Activated CD8-positive, alpha-beta memory T cell treated with anti-CD3 and anti-CD28 coated beads, Interleukin-2, amount 10 ng/mL, durations not matched to agents 7 days and 5 days (primary cell): ENCODE measurements at places on chromosomes 2 and 18.

DNA sequence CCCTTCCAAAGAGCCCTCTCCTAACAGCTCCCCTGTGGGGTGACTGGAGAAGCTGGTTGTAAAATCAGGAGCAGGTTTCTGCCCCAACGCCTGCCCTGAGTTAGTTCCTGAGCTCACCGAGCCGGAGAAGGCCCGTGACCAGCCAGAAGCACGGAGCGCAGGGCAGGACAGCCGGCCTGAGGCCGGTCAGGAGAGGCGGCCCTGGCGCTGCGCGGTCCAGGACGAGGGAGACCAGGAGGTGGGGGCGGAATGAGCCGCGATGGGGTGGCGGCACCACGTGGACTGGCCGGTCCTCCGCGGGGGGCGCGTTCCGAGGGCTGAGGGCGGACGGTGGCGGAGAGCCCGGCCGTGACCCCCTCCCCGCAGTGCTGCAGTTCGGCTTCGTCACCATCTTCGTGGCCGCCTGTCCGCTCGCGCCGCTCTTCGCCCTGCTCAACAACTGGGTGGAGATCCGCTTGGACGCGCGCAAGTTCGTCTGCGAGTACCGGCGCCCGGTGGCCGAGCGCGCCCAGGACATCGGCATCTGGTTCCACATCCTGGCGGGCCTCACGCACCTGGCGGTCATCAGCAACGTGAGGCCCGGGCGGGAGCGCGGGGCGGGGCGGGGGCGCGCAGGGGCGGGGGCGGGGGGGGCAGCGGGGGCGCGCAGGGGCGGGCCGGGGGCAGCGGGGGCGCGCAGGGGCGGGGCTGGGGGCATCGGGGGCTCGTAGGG, 29.0 kb downstream of the ANO7 start:
- no peak for DNase-seq

DNA sequence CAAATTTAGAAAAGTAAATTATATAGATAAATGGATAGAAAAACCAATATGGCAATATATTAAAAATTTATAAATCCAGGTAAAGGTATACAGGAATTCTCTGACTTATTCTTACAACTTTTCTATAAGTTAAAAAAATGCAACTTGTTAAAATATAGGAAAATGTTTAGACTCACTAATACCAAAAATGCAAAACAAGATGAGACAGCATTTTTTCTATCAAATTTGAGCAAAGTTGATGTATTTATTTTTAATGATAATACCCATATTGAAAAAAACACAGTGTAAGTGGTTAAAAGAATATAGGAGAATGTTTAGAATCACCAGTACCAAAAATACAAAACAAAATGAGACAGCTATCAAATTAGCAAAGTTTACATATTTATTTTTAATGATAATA, 35.7 kb downstream of the OSGEPL1 start:
- DNase-seq, result no peak

- no peak for DNase-seq
Observed at GRCh38 chr2:195863564-195863963, 205.1 kb downstream of the DNAH7 start.

DNA sequence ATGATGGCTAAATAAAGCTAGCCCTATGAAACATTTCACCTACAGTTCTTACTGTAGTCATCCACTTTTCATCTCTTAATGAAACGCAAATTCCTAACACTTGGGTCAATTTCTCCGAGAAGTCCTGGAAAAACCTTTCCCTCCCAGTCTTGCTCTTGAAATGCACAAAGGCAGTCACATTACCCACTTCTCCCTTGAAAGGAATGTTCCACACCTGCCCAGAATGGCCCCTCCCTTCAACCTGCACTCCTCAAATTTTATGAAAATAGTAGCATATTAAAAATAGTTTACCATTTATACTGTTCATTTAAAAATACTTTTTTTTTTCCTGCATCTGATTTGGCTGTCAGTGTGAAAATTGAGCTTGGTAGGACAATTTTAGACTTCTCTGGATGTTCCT, 64.7 kb upstream of the ACAA2 start:
- no peak for DNase-seq

- no peak for DNase-seq
Observed at GRCh38 chr2:181203916-181204315, 223.5 kb downstream of the UBE2E3 start.

DNA sequence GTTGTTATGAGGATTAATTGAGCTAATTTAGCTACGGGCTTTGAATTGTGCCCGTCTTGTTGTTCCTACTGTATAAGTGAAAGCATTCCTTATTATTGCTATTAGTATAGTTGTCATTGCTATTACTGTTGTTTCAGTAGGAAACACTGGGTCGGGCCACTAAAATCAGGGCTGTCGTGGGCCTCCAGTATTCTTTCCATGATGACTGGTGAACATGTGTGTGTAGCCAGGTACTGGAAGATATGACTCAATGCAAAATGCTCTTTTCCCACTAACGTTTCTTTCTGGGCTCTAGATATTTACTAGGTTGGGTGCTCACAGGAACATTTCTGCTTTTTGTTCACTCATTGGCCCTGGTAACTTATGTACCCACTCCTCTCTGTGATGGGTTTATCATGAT, 4.9 kb downstream of the TTL start:
- DNase-seq, result no peak

- no peak for DNase-seq
Observed at GRCh38 chr2:215685238-215685990, 249.5 kb upstream of the FN1 start.

DNA sequence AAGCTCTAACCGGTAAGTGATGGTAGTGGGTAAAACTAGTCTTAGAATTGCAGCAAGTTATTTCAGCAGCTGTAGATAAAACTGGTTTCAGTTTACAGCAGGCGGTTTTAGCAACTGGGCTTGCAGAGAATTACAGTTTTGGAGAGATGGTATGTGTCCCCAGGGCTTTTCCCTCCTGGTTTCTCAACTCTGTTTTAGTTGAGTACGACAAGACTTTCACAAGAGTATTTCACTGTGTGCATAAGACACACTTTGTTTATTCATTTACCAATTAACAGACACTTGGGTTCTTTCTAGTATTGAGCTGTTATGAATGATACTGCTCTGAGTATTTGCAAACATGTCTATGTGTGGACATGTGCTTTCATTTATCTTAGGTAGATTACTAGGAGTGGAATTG, 65.6 kb upstream of the RFX8 start:
- DNase-seq, result no peak

GRCh38 chr18:21457179-21457535, 143.3 kb downstream of the ESCO1 start:
- DNase-seq, result no peak

- DNase-seq, result no peak
Observed at GRCh38 chr2:42924418-42924886, 132.1 kb upstream of the HAAO start.

GRCh38 chr18:57814555-57814954, 11.4 kb upstream of the ATP8B1 start:
- peak; percentile 1 for DNase-seq

GRCh38 chr2:193627187-193627926, 1432.6 kb upstream of the TMEFF2 start:
- DNase-seq, result no peak

GRCh38 chr2:128716299-128716721, 397.6 kb upstream of the HS6ST1 start:
- DNase-seq, result no peak

DNA sequence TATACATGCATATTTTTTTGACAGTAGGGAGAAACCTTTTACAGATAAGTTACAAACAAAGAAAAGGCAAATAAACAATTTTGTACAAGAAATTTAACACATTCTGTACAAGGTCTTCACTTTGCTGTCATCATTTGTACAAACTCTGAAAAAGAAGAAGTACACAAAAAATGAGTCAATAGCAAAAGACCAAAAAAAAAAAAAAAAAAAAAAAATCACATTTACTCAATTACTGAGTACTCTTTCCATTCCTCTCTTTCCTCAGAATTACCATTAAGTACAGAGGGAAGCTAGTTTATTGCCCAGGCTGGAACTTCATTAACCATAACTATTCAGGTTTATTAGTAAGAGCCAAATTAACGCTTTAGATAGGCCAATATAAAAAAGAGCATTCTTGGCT, 5.6 kb upstream of the STPG4 start:
- DNase-seq, result no peak

GRCh38 chr2:197297772-197298318, 12.7 kb downstream of the ANKRD44 start:
- DNase-seq, result no peak

DNA sequence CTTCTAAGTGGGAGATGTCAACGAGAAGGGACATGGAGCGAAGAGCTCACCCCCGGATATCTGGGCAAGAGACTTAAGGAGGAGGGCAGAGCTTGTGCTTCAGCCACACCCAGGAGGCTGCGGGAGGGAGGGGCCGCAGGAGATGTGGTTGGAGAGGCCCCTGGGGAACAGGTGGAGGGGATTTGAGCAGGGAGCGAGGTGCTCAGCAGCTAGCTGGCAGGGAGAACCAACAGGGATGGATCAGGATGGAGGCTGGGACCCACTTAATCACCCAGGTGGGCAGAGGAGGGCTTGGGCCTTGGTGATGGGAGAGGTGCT, 78.3 kb downstream of the MBP start:
- DNase-seq, result peak; percentile 67

- DNase-seq, result no peak
Observed at GRCh38 chr2:55838653-55839052, 84.9 kb downstream of the EFEMP1 start.

DNA sequence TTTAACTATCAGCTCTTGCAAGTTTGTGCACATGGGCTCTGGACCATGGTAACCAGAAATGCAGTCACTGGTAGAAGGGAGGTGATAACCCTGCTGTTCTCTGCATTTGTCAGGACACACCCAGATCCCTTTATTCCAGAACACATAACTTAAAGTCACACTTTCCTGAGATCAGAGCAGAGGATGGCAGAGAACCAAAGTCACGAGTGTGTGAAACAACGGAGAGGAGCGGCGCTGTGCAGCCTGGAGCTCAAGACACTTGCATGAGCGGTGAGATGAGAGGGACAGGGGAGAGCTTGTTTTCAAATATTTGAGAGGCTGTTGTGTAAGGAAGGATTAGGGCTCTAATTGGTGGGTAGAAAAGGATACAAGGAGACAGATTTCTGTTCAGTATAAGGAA, 43.3 kb upstream of the AAK1 start:
- DNase-seq, result no peak

- DNase-seq, result peak; percentile 54
Observed at GRCh38 chr18:54263904-54264336, 5.4 kb upstream of the POLI start.

- no peak for DNase-seq
Observed at GRCh38 chr2:11773747-11774525, 27.5 kb downstream of the LPIN1 start.

GRCh38 chr2:4221434-4221833, 518.1 kb downstream of the DCDC2C start:
- DNase-seq, result no peak

DNA sequence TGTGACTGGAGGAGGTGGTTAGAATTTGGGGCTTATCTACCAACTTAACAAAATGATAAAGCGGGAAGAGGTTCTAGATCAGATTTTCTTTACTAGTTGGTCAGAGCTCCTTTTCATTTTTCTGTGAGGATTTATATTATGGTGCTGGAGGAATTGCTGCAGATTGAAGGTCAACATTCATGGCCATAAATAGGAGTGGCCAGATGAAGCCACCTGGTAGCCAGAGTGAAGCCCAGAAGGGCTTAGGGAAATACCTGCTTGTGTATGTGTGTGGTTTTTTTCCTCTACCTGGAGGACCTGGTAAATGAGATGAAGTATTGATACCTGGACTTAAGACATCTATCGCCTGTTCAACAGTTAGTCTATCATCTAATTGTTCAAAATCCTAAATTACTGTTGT, 122.9 kb upstream of the MSTN start:
- no peak for DNase-seq

DNA sequence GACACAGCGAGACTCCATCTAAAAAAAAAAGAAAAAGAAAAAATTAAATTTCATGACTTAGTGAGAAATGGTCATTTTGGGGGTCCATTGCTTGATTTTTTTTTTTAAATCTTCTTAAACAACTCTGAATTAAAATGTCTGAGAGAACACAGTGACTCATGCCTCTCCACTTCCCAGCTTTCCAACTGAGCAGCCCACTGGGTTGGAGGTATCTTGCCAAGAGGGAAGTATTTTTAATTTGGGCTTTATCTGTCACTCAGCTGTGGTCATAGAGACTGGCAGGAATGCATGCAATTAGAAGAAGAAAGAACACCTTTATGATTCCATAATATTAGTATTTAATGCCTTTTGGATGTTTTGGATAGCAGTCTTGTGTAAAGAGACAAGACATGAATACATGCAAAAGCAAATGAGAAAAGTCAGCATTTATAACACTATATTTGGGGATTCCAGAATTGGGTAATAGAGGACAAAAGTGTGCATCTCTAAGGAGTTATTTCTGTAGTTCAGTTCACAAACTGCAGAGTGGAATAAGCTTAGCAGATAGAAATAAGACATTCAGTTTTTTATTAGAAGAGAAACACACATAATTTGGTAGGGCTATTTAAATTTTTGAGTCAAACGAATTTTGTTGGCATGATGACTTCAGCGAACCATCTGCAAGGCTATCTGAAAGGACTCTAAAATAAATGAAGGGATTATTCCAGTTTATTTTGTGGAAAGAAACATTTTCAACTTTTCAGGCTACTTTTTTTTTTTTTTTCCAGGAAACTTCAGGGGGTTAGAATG, 254.8 kb downstream of the TGIF1 start:
- no peak for DNase-seq

DNA sequence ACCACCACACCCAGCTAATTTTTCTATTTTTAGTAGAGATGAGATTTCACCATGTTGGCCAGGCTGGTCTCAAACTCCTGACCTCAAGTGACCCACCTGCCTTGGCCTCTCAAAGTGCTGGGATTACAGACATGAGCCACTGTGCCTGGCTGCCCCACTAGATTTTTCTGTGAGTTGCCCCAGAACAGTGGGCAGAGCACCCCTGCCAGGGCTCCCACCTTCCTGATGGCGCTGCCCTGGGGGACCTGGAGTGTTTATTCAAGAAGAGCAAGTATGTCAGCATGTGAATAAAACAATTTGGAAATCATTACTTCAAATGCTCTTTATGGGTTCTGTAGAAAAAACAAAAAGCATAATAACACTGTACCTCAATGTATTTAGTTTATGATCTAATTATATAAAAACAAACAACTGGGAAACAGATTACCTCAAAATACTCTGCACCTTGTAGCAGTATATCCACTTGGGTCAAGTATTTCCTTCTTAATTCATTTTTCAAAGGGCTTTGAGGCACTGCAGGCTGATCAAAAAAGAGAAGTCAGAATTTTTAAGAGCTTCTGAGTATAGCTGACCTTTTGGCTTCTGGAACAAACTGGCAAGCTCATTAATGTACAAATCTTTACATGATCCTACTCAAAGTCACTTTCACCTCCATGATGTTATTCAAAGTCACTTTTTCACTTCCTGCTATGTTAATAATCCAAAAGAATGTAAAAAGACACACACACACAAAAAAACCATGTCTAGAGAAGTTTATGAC, 8.9 kb downstream of the HJURP start:
- no peak for DNase-seq

DNA sequence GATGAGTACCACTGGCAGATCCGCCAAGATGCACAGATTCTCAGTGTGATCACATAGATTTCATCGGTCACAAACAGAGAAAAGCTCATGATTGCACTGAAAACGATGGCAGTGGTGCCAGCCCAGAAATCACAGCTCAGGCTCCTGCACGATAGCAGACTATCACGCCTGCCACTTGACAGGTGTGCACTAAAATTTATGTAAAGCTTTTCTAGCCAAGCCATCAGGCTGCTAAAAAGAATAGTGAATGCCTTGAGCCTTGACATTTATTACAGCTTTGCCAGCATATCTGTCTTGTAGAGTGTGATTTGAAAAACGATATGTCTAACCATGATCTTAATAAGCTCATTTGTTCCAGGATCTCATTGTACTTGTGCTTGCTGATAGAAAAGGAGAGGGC, 409.5 kb upstream of the CWC22 start:
- no peak for DNase-seq
